ENCODE measurements at places on chromosomes 4 and X.

DNA sequence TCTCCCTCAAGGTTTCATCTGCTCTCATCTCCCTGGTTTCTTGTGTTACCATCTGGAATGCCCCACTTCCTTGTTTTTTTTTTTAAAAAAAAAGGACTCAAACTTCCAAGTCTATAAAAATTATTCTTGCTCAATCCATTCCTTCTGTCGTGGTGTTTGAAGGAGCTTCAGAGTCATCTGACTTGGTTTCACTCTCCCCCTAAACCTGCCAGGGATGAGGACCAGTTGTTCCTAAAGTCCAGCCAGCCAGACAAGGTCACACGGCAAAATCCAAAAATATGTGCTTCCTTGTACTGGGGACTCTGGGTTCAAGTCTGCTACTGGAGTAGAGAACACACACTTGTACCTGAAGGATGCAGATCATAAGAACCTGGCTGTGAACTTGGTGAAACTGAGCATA lies 84.5 kb upstream of the GPM6B start:
- DNase-seq: no peak

DNA sequence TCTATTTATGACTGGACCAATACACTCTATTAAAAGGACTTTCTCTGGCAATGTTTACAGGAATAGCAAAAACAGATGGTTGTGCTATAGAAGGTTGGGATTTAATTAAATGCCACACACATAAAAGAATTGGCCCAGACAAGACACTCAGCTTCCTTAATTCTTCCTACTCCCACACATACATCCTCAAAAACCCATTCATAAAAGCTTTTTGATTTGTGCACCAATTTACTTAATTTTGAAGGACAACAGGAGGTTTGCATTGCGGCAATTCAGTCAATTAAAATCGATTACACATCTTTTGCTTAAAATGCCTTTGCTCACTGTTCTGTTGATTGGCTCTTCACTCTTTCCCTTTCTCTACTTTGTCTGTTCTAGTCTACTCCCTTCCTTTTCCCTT lies 317.1 kb downstream of the CBLL2 start:
- no peak for DNase-seq

GRCh38 chr4:22553560-22553959 lies 37.7 kb upstream of the ADGRA3 start:
- no peak for DNase-seq

DNA sequence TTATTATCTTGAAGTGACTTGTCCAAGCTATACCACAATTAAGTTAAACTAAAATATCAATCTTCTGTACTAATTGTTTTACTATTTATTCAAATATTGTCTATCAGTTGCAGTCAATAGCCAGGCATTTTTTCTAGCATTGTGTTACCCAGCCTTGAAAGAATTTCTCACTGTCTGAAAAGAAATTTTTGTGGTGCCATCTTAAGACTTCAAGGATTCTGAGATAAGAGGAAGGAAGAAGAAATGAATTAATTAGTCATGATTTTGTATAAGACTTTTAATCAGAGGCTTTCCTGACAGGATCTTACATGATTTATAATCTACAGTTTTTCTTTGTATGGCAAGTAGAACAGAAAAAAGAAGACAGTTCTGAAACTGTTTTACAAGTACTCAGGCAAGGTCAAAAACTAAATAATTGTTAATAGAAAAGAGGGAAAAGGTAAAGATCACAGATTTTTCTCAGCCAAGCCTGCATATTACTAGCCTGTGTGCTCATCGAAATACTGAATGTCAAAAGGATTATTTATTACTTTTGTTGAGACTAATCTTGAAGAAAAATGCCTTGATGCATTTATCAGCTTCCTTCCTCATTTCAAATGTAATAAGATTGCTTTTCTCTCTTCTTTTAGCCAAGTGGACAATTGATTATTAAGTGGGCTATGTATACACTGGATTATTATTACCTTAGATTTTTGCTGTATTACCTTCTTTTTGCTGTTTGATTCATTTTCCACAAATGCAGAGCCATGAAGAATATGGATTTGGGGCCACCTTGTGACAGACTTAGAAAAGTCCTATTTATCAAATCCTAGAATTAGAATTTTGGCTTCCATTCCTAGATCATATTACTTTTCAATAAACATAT lies 53.8 kb downstream of the CXCL1 start:
- no peak for DNase-seq

DNA sequence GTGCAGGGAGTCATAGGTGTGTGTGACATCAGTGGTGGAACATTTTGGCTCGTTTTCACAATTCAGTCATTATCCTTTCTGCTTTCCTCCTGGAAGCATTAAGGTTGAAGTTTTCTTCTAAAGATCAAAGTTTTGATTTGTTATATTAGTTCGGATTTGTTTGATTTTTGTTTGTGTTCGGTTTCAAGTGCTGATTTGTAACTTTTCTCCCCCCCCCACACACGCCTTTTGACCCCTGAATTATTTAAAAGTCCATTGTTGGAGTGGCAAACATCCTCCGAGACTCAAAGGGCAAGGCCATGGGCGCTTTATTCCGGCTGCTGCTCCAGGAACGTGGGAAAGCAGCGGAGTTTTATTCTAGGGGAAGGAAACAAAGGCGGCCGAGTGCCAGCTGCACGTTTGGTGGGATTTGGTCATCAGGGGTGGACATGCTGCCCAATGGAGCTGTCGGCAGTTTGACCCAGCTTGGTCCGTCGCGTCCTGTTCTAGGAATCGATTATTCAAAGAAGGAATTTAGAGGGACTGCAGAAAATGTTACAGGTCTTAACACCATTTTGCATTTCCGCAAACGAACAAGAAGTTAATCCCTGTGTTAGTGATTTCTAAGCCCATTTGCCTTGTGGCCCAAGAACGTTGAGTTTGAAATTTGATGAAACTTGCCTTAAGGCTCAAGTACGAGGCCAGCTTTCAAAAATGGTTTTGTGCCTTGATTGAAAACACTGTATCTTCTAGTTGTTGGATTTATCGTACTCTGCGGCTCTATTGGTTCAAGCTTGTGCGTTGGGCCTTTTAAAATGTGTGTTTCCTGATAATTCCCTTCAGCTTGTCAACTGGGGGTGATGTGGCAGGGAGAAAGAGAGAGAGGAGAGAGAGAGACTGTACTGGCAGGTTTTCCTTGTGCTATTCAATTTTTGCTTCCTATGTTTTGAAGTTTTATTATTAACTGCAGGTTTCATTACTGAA lies 565 bp upstream of the ZNF41 start:
- no peak for DNase-seq

DNA sequence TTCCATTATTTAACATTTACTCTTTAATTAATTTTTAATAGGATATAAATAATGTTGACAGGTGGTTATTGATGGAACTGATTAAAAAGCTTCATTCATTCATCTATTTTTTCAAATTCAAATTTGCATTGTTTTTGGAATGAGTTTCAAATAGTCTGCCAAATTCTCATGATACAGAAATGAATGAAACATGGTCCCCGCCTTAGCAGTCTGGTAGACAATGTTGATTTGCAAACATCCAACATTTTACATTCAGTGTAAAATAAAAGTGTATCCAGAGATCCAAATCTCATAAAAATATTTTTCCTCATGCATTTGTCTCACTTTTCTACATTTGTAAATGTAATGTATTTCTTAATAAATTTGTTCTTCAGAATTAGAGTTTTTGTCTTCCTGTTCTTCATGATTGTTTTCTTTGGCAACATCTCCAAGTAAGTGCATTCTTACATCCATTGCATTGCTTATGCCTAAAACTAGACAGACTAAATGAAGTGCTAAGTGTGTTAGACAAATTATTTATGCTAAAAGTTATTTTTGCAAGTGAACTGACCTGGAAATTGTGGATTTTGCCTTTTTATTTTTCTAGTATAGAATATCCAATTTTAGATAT lies 142.3 kb downstream of the PCDH18 start:
- DNase-seq: no peak

DNA sequence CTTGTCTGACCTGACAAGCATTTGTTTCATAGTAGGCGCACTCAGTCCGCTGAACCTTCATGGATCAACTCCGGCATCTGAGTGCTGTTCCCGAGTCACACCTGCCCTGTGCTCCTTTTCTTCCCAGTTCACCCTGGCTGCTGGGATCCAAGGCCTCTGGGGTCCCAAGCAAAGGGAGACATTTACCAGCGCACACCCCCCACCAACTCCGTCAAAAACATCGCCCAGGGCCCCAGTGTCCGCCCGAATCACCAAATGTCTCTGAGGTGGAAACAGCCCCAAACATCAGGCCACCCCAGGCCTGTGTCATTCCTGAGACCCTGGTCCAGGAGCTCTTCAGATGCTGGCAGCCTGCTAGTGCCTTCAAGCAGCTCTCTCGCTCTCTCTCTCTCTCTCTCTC lies 5.1 kb downstream of the BLOC1S4 start:
- DNase-seq: no peak

GRCh38 chrX:11423362-11423818 lies 130.2 kb downstream of the AMELX start:
- DNase-seq: no peak

DNA sequence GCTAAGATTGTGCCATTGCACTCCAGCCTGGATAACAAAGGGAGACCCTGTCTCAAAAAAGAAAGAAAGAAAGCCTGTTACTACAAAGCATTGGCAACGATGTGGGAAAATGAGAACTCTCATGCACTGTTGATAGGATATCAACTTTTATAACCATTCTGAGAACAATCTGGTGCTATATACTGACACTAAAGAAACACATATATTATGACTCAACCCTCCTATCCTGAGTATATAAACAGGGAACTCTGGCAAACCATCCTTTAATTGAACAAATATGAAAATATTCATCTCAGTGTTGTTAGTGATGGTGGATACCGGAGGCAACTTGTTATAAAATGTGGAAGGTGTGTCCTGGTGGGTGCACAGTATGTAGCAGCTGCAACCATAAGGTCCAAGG lies 53.0 kb upstream of the SOD3 start:
- no peak for DNase-seq

- DNase-seq: no peak
These were observed 1066.8 kb upstream of the ADGRL3 start for GRCh38 chr4:60133375-60133774.

GRCh38 chr4:101187841-101188240 lies 159.5 kb downstream of the PPP3CA start:
- DNase-seq: no peak

GRCh38 chr4:40557736-40558135 lies 71.9 kb downstream of the RBM47 start:
- DNase-seq: no peak

GRCh38 chrX:23845351-23845817 lies 62.4 kb downstream of the APOO start:
- no peak for DNase-seq

DNA sequence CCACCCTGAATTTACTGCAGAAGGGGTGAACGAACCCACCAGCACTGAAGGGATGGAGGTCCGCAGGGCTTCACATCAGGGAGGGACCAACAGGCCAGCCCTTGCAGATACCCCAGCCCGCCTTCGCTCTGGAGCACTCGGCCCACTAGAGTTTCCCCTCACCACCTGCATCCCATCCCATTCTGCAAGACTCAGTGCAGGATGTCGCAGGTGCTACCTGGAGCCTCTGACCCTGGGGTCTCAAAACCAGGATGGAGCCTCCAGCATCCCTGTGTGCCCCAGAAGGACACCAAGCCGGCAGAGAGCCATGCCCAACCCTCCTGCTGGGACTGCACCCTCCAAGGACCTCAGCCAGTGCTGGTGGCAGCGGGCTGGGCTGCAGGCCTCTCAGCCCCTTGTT lies 57.6 kb upstream of the ADRA2C start:
- DNase-seq: no peak

GRCh38 chr4:176011529-176011928 lies 54.1 kb upstream of the WDR17 start:
- DNase-seq: no peak

DNA sequence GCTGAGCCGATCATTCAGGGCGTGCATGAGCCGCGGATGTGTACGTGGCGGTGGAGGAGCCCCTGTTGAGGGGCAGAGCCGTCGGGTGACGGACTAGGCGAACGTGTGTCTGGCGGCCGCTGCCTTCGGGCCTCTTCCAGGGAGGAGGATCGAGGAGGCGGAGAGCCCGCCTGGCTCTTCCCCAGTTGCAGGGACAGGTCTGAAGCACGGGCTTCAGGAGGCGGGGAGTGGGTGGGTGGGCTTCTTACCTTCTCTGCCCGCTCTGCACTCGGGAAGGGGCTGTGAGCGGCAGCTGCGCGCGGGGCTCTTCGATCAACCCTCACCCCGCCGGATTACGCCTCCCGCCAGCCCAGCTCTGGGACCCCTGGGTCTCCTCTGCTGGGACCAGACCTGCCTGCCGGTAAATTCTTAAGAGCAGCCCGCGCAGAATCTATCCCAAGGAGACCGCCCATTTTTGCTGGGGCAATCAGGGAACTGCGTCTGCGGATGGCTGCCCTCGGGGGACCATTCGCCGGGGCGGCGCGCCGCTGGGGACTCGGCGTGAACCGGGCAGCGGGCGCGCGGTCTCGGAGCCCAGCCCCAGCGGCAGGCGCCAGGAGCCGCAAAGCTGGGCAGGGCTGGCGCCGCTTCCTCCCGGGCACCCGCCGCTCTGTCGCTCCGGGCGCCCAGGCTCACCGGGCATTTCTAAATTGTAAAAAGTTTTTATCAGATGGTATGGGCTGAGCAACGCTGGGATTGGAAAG lies 4.9 kb downstream of the PLAC8 start:
- peak; percentile 57 for DNase-seq

- no peak for DNase-seq
These were observed 10.5 kb downstream of the GPR82 start for GRCh38 chrX:41734530-41734929.

DNA sequence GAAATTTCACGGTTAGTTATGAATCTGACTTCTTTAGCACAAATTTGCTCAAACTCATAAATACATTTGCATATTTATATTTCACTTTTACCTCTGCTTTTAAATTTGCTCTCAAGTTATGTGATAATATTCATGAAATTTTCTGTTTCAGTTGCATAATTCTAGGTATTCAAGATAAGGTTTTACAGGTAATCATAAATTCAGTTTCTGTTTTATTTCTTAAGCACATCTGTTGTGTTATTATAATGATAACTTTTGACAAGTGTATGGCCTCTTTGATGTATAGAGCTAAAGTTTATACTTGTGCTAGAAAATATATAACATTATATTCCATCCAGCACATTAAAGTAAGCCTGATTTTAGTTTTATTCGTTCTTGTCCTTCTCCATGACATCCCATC lies 308.1 kb downstream of the SLC7A11 start:
- DNase-seq: no peak

GRCh38 chrX:147228153-147228552 lies 413.6 kb upstream of the CXorf51A start:
- DNase-seq: no peak

DNA sequence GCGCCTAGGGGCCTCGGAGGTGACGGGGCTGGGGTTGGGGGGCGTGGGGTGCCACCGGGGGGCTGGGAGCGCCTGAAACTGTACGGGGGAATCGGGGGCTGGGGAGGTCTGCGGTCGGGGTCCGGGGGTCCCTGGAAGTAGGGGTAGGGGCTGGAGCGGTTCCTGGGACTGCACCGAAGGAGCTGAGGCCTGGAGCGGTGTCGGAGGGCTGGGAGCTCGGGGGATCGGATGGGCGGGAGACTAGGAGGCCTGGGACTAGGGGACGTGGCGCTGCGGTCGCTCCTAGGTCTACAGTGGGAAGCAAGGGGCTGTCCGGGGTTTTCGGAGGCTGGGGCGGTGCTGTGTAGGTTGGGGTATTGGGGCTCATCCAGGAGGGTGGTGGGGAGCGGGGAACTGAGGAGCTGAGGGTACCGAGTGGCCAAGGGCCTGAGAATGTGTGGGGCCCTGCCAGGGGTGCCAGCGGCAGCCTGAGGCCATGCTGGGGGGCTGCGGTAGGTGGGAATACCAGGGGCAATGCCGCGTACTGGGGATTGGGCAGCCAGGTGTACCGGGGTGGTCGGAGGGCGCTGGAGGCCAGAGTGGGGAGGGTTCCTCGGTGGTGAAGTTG lies 562 bp downstream of the AKAP17A start:
- DNase-seq: no peak

- no peak for DNase-seq
These were observed 1429.4 kb upstream of the ADGRL3 start for GRCh38 chr4:59770601-59771264.
